Suppressor macrophage treated with lipopolysaccharide for 1 hour (primary cell): ENCODE measurements at places on chromosomes 2 and 18.

GRCh38 chr18:53657257-53657656 lies 567.2 kb downstream of the MBD2 start:
- no peak for DNase-seq

DNA sequence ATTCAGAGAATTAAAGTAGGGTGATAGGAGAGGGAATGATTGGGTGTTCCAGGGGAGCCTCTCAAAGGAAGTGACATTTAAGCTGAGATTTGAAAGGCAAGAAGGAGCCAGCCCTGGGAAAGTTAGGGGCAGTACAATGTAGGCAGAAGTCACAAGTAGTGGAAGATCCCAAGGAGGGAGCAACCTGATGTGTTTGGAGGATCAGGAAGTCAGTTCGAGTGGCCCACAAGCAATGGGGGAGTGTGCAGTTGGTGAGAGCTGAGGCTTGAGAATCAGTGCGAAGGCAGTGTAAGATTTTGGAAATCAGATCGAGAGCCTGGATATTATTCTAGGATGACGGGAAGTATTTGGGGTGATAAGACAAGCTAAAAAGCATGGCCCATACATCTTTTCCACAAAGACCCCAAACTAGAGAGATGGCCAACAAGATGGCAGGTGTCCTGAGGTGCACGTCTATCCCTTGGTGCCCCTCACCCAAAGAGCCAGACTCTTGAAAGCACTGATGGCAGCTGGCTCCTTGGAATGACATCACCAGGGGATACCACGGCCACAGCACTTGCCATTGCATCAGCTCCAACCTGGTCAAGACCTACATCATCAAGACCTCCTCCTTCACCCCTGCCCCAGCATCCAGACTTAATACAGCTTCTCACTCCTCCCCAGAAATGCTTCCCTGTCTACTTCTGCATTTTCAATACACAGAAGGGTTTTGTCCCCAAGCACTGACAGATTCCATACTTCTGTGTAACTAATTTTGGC lies 127.3 kb downstream of the BCL2 start:
- peak; percentile 79 for DNase-seq

GRCh38 chr18:28404694-28405093 lies 227.8 kb upstream of the CDH2 start:
- no peak for DNase-seq

DNA sequence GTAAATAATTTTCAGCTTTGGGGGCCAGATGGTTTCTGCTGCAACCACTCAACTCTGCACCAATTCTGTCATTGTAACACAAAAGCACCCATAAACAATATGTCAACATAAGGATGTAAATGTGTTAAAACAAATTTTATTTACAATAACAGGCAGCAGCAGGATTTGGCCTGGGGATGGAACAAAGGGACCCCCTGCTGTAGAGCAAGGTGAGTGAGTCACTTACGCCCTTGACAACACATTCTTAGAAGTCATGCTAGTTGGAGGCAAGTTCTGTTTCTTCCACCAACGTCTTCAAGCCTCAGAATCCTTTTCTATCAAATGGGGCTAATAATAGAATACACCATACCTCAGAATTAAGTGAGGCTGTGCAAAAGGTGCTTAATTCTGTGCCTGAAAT lies 610.2 kb upstream of the SYT4 start:
- no peak for DNase-seq

DNA sequence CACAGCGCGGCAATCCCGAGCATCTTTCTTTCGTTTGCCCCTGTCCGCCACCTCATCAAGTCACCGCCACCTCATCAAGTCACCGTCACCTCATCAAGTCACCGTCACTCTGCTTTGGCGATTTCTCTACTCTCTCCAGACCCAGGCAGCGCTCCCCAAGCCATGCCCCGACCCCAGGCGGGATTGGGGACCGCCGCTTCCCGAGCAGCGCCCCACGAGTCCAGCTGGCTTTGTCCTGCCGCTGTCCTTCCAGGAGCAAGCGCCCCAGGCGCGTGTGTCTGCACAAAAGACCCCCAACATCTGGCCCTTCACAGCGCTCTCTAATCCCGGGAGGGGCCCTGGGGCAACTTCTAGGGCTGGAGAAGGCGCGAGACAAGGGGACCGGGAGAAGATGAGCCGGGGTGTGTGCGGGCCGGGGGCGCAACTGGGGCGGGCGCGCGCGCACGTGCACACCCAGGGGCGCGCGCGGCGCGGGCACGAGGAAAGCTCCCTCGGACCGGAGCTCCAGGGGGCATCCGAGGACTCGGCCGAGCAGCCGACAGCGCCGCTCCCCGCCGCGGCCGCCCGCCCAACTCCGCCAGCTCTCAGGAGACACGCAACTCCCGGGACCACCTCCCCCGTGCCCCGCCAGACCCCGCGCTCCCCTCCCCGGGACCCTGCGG lies 633 bp upstream of the RNF152 start:
- DNase-seq, result no peak

GRCh38 chr2:69645031-69645431 lies 1.5 kb upstream of the AAK1 start:
- no peak for DNase-seq

DNA sequence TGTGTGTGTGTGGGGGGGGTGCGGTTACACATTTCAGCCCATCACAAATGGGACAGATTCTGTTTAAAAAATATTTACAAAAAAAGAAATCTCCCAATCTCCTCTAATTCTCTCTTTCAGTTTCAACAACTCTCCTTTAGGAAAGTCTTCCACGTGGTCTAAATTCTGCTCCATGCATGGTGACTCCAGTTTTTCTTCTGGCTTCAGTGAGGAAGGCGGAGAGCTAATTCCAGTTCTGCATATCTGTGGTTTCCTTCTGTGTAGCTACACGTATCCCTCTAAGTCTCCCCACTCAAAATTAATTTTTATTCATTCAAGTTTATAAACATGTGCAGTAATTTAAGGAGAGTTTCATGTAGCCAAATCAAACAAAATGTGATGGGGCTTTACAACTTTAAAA lies 111.6 kb downstream of the SLC4A3 start:
- DNase-seq, result no peak

GRCh38 chr2:189178726-189179569 lies 613 bp downstream of the COL5A2 start:
- DNase-seq, result no peak
